ENCODE measurements at places on chromosomes 16 and 17.

DNA sequence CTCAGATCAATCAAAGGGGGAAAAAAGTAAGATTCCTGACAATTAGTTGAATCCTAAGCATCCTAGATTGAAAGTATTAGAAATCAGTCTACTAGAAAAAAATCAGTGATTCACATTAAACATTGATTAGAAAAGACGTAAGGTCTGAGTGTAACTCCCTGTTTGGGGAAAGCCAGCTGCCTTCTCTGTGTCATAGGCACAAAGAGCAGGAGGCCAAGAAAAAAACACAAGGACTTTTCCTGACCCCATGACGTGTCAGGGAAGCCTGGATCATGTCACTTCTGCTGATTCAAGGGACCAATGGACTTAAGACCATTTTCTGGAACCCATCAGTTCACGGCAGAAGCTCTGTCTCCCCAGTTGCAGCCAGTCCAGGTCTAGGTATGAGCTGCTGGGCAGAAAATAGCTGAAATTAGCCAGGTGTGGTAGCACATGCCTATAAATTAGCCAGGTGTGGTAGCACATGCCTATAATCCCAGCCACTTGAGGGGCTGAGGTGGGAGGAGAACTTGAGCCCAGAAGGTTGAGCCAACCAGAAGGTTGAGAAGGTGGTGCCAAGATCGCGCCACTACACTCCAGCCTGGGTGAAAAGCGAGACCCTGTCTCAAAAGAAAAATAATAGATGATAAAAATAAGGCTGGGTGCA lies 35.9 kb downstream of the RANBP10 start:
- no peak for DNase-seq

- DNase-seq: no peak
These were observed 47.3 kb upstream of the TBX2 start for GRCh38 chr17:61352408-61352770.

DNA sequence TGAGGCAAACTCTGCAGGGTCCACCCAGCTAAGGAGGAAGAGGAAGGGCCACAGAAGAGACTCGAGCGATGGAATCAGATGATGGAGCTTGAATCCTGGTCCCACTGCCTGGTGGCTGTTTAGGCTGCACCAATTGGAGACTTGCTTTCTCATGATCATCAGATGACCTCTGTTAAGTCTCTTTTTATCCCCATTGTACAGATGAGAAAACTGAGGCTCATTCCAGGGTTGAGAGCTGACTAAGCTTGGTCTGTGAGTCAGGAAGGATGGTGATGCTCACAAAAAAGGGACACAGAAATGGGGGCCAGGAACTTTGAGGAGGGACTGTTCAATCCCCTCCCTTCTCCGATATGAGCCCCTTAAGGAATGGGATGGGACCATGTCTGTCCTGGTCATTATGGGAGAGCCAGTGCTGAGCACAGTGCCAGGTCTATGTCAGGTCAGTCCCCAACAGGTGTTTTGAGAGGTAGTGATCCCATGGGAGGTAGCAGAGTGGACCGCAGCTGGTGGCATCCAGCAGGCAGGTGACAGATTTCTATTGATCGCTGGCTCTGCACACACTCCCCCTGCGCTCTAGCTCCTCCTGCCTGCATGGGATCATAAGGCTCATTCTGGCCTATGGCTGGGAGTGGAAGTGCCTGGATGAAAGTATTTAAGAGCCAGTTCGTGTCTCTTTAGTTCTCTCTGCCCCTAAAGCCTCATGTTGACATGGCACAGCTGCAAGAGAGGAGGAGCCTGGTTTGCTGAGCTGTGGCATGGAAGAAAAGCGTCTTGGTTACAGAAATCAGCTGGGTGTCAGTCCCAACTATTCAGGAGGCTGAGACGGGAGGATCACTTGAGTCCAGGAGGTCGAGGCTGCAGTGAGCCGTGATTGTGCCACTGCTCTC lies 27.2 kb downstream of the SNX20 start:
- no peak for DNase-seq

- no peak for DNase-seq
These were observed 253.6 kb upstream of the XYLT1 start for GRCh38 chr16:17724242-17724898.

DNA sequence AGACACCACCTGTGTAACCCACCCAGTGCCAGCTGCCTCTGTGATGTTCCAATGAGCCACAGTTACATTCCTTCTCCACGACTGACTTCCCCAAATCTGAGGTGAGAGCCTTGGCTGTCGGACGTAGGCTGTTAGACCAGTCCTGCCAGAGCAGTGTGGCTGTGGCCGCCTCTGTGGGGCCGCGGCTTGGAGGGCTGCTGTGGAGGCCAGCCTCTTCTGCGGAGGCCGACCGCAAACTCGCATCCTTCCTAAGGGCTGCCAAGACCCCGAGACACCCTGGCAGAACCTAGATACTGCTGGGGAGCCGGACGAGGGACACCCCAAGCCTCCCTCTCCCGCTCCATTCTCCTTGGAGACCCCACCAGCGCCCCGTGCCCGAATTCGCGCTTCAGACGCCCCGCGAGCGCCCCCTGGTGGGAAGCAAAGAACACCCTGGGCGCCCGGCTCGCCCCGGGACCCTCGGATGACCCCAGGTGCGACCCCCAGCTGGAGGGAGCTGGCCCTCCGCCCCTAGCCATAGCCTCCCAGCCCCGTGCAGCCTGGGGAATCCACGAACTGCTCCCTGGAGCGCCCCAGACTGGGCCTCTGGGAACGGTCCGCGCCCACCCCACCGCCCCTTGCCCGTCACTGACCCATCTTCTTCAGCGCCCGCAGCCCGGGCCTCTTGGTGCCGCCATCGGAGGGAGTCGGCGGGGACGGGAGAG lies 547 bp downstream of the PLCD3 start:
- DNase-seq: peak; percentile 87
